ENCODE measurements at places on chromosomes 4 and X.

DNA sequence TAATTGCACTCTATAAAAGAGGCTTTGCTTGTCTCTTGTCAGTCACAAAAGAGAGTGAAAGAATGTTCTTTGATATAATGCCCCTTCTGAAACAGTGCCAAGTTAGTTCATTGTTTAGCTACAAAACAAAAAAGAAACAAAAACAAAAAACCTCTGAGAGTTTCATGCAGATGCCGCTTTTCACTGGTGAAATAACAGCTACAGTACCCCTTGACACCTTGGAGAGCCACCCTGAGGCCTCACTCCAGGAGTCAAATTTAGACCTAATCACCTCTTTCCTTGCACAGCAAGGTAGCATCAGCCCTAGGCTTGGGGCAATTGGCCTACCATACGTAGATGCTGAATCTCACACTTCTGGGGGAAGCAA is 185.2 kb downstream of the UNC5C start:
- no peak overlapping the region for H3K27ac ChIP-seq
- H3K27me3 ChIP-seq: no peaks in the 10 kb centered on the region
- no peak for DNase-seq
- no peaks in the 10 kb centered on the region for H3K4me1 ChIP-seq

DNA sequence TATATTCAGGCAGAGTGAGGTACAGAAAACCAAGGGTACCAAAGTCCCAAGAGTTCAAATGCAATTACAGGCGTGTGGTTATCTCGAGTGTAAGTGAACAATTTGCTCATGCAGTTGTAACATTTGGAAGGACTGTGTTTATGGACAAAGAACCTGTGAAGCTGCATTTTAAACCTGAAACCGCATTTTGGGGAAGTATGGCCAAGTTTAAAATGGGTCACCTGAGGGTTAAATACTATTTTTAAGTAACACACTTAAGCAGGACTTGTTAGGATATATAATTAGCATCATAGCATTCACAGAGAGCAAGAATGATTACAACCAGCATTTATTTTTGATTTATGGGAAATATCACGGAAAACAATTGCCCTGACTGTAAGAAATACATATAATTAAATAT is 79.1 kb upstream of the LCORL start:
- no peak overlapping the region for H3K27ac ChIP-seq
- no peaks in the 10 kb centered on the region for H3K36me3 ChIP-seq
- H3K27me3 ChIP-seq: no peaks in the 10 kb centered on the region
- H3K4me1 ChIP-seq: no peaks in the 10 kb centered on the region

DNA sequence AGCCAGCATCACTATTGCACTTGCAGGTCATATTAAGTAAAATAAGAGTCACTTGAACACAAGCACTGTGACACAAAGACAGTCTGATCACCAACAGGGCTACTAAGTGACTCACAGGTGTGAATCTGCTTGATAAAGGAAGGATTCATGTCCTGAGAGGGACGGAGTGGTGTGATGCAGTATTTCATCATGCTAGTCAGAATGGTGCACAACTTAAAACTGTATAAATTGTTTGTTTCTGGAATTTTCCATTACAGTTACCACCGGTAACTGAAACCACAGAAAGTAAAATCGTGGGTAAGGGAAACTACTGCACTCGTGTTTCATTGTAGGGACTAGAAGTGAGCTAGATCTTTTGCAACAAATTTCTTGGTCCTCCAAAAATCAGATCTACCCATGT is 109.7 kb downstream of the ELOVL6 start:
- DNase-seq: no peak
- no peak overlapping the region for H3K27ac ChIP-seq
- no peaks in the 10 kb centered on the region for H3K27me3 ChIP-seq
- H3K4me1 ChIP-seq: peaks cover 5% of the 10 kb centered on the region
- no peaks in the 10 kb centered on the region for H3K36me3 ChIP-seq
- no peak overlapping the region for H3K4me3 ChIP-seq

GRCh38 chrX:66638591-66639500 is at the start of gene EDA2R:
Gene EDA2R (minus strand): TSS chrX:66639078. CDS start chrX:66616020, 23,058 bp downstream.
- no peaks in the 10 kb centered on the region for H3K36me3 ChIP-seq
- no peak within 1 kb of the TSS for H3K4me3 ChIP-seq
- no peak within 1 kb of the TSS for H3K27ac ChIP-seq
- DNase-seq: no peak

All from liver (tissue), 10 donors.